ENCODE measurements at places on chromosomes 6 and 20.

DNA sequence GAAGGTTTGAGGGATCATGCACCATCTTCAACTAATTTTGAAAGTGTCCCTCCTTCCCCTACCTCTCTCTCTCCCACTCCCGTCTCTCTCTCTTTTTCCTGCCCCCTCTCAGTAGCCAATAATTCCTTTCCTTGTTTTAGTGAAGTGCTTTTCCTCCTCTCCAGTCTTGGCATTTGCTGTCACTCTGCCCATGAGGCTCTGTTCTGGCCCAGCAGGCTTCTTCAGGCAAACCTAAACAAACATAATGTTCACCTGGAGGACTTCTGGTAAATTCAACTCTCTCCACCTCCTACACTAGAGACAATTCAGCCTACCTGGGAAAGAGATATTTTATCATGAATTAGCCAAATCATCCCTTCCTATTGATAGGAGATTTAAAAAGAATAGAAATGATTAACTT, 320.4 kb upstream of the RNF24 start:
- no peak for DNase-seq

- no peak for DNase-seq
Observed at GRCh38 chr6:79574630-79575225, 37.5 kb upstream of the LCA5 start.

DNA sequence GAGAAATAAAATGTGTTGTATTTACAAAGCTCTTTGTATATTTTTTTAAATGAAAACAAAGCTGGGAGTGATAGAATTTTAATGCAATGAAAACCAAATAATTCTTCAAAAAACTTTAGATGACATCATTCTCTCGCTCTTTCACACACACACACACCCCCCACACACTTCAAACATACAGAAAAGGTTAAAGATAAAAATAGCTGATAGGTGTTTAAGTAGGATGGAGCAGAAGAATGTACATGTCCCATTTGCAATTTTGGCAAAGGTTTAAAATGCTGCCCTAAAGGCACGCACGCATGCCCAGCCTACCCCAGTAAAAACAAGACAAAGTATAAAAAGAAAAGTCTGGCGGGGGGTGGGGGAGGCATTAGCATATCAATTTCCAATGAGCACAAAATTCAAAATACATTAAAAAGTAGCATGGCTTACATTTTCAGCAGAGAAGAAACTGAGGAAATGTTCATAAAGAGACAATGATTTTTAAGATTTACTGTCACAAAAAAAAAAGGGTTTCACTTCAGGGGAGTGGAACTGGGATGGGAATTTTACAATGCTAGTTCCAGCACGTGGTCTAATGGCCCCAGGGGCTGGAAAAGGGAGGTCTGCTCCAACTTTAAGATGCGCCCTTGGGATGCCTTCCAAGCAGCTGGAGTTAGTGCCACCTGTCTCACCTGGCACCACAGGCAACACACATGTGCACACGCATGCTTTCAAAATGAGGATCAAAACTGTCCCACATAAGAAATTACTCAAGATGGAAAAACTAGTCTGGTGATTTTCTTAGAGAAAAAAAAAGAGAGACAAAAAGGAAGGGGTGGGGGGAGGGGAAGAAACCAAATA, 55.1 kb upstream of the NFATC2 start:
- DNase-seq = no peak

GRCh38 chr6:122740091-122740490, 39.4 kb upstream of the FABP7 start:
- no peak for DNase-seq

DNA sequence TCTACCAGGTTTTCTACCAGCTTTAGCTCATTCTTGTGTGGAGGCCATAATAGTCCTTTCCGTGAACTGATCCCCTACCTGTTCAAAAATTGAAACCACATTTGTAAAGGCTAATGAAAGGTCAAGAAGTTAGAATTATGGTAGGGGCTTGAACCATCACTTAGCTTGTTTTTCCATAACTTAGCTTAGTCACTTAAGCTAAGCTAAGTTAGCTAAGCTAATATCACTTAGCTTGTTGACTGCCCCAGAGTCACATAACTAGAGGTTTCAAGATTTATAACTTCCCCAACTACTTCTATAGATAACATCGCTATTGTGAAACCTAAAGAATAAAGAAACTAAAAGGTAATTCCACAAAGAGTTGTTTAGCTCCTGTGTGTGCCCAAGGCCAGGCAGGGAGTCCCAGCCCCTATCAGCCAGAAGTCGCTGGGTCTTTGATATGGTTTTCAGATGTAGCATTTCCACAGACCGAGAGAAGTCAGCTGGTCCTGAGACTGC, 131.8 kb downstream of the VEGFA start:
- DNase-seq = no peak

DNA sequence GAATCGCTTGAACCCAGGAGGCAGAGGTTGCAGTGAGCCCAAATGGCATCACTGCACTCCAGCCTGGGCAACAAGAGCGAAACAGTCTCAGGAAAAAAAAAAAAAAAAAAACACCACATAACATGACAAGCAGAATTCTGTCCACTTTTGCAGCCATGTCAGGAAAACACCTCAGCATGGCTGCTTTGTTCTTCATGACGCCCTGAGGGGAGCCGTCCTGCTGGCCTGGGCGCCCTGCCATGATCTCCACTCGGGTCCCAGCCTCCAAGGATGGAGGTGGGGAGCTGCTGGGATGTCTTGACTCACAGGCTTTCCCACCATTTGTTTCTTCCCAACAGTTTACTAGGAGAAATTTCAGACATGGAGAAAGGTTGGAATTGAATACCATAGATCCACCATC, 42.2 kb downstream of the SNX9 start:
- no peak for DNase-seq

DNA sequence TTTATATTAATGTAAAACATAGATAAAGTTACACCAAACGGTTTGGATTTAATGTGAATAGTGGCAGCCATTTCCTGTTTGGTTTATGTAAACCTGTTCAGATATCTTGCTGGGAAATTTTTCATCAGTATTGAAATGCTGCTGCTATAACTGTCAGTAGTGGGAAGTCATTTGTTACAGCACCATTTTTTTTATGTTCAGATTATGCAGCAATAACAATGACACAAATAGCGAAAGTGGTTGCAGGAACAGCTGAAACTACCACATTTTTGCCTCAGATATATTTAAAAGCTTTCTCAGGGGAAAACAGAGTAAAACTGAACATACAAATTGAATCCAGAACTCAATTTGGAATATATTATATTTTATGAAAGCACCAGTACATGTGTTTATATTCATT, 128.8 kb upstream of the SIM1 start:
- no peak for DNase-seq

All from heart left ventricle (tissue), 16 donors.